NCI-H524 (cell line): ENCODE measurements at places on chromosomes 3 and 15.
A peak's percentile ranks its signal among the peaks of the same experiment; 100 is the strongest.

- no peak for DNase-seq
Observed at GRCh38 chr15:69304182-69304545, 5.5 kb downstream of the PAQR5 start.

- DNase-seq, result no peak
Observed at GRCh38 chr3:152156880-152157279, 111.8 kb upstream of the MBNL1 start.

- no peak for DNase-seq
Observed at GRCh38 chr3:172038798-172039435, 461 bp upstream of the FNDC3B start.

DNA sequence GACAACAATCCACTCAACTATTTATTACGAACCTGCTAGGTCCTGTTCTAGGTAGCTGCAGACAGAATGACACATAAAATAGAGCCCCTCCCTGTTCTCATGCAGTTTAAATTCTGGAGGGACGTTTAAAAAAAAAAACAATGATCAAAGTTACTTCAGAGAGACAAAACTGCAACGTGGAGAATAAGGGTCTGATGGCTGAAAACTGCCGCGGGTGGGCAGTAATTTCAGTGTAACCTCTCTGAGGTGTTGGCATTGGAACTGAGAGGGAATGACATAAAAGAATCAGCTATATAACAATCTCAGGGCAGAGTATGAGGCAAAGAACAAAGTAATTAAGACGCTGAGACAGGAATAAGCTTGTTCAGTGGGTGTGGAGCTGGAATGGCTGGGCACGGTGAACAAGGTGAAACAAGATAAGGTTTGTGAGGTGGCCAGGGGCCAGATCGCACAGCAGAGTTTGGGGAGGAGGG, 19.5 kb downstream of the TBL1XR1 start:
- no peak for DNase-seq

DNA sequence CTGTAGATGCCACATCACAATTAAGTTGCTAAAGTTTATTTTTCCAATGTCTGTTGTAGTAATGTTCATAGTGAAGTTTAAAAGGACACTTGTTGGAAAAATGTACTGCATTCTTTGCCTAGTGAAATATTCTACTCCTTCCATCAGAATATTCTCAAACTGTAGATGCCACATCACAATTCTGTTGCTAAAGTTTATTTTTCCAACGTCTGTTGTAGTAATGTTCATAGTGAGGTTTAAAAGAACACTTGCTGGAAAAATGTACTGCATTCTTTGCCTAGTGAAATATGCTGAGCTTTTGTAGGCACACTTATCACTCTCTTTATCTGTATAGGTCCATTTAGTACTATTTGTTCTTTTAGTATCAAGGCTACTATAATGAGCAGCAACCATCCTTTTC, 836.1 kb downstream of the NAALADL2 start:
- DNase-seq, result no peak

DNA sequence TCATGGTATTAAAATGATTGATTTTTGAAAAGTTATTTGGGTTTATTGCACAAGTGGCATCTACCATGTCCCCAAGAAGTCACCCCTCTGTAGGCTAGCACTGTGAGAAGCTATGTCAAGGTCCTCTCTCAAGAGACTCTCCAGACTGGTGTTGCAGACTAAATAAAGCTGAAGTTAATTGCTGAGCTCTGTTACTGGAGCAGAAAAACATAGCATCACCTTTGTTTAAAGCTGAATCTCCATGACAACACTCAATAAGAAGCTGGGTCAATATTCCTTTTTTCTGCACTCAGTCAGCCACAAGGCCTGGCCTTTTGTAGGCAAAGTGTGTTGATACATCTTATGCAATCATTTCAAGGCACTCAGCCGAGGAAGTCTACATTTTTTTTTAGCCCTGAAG, 806.6 kb upstream of the LMCD1 start:
- no peak for DNase-seq

DNA sequence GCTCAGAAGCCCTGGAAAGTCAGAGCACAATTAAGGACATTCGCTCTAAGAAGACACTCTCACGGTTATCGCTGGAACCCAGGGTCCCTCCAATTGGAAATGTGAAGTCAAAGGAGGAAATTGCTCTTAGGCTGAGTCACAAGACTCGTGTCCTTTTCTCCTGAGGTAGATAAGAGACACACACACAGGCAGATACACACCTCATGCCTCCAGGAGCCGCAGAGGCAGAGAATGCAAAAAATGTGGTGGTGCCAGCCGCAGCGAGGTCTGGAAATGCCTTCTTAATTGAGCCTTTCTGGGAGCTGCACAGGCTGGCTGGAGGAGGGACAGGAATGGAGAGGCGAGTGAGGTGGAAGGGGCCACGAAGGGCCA, 189.3 kb downstream of the OPA1 start:
- no peak for DNase-seq

- peak; percentile 25 for DNase-seq
Observed at GRCh38 chr3:37628711-37629301, 232.9 kb upstream of the CTDSPL start.

DNA sequence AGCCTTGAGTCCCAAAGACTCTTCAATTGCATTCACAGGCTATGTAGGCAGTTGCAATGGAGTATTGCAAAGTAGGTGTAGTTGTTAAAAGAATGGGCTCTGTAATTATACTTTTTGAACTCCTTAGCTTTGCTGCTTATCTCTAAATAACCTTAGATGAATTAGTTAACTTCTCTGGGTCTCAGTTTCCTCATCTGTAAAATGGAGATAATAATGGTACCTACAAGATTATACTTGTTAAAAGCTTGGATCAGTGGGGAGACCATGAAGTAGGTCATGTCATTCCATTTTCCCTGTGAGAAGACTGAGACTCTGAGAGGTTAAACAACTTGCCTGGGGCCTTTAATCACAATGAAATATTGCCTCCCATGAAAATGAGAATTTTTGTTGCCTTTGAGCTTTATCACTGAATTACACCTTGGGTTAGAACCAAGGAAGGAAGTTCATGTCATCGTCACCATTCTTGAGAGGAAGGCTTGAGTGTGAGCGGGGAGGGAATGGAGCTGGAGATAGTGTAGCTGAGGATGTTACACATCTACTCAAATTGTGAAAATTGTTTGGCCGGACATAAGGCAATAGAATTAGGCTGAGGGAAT, 38.1 kb downstream of the CTDSPL start:
- DNase-seq, result no peak

DNA sequence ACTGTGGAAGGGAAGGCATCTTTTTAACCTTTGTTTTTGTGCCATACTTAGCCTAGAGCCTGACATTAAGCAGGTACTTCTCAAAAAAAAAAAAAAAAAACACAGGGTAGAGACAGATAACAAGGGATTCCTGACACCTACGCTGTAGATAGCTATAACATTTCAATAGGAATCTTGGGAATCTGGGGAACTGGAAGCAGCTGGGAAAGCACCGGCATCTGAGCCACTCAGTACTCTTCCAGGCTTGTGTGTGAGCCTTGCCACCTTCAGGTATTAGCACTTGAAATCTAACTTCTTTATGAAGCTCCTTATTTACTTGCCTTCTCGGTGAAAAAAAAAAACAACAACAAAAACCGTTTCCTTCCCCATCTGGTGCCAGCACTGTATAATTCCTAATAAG, 46.8 kb downstream of the PIK3CA start:
- DNase-seq, result no peak

GRCh38 chr15:82663186-82663600, 16.0 kb upstream of the CPEB1 start:
- no peak for DNase-seq

GRCh38 chr3:186922224-186922623, 8.1 kb upstream of the ST6GAL1 start:
- DNase-seq, result no peak

- peak; percentile 93 for DNase-seq
Observed at GRCh38 chr3:180036671-180037455, at the start of gene PEX5L. Gene PEX5L (minus strand): TSS chr3:180036937. CDS start chr3:180036599, 338 bp downstream.

GRCh38 chr3:146747051-146747450, 141.9 kb upstream of the PLSCR5 start:
- no peak for DNase-seq

DNA sequence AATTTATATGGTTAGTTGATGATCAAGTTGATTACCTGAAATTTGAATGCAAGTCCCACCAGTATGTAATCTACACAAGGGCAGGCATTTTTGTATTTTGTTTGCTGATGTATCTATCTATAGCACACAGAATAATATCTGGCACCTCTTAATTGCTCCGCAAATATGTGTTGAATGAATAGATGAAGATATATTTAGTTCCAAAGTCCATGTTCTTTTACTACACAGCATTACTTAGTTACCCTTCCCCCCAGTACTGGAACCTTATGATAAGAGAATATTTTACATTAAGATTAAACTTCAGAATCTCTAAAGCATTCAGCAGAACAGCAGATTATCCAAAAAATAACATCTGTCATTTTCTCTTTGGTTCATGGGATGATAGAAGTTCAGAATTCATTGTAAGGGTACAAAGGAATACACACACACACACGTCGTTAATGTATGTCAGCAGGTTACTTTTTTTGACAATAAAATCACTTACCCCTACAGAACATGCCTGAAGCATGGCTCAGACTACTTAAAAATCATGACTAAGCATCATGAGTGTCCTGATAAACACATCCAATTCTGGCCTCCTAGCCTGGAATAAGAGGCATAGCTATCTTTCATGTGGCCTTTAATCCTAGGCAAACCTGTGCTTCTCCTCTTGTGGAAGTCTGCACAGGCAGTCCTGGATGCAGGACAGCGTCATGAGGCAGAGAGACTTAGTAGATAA, 148.9 kb upstream of the TBC1D5 start:
- DNase-seq, result no peak

- no peak for DNase-seq
Observed at GRCh38 chr15:78075490-78076230, 1.9 kb downstream of the TBC1D2B start.

DNA sequence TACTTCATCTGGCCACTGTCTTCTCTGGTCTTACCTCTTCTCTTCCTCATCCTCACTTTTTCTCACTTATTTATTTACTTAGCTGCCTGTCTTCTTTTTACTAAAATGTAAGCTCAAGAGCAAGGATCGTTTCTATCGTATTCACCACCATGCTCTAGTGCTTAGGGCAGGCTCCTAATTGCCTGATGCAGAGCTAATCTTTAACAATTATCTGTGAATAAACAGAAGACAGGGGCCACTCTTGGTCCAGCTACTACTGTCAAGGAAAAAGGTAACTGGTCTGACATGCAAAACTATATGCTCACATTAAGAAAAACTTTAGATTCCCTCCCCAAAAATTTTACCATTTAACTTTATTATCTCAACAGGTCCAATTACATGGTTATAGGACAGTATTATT, 17.5 kb downstream of the PIK3R4 start:
- no peak for DNase-seq

- no peak for DNase-seq
Observed at GRCh38 chr3:58375254-58375653, 42.6 kb downstream of the PXK start.

DNA sequence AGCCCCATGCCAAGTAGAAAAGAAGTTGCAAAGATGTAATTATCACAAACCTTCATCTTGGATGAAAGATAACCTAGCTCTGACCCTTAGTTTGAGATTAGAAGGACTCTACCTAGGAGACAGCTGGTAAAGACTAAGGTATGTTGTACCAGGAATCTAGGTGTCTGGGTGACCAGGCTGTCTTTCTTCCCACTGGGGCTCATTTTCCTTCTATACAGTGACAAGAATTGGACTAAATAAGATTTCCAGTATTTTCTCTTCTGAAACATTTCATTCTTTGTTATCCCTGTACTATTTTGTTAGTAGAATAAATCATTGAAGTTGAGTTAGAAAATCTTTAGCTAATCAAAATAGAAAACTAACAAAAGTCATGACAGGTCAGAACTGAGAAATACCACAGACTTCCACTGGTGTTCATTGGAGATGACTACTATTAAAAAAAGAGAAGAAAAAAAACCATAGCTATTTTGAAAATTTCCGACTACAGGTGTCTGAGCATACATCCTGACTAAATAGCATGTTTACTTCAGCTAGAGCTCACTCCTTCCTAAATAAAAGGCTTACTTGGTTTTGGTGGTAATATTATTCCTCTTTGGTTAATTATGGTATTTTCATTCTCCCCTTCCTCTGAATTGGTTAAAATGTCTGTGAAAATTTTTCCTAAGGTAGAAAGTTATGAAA, 10.1 kb downstream of the TGFBR2 start:
- no peak for DNase-seq

DNA sequence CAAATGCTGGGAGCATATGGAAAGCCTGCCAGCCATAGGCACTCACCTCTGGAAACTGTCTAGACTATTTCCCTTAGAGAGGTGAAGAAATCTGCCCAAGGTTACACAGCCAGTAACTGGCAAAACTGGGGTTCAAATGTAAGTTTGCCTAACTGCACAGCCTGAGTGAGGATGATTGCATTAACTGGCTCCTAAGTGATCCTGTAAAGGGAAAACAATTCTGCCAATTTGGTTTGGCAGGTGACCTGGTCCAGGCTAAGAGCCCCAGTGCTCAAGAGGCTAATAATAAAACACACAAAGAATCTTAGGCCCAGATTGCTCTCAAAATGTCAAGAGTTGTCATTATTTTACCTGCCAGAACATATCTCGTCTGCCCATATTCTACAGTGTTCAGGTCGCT, 43.9 kb upstream of the SPRED1 start:
- no peak for DNase-seq

GRCh38 chr15:69289342-69290146, 9.2 kb upstream of the PAQR5 start:
- no peak for DNase-seq

GRCh38 chr3:134369231-134369741, 5.0 kb downstream of the AMOTL2 start:
- no peak for DNase-seq
